ENCODE measurements at places on chromosomes 4 and X. TPM values are rescaled to one million over a fixed set of nuclear protein-coding genes. Genes with fewer than 3 reads are reported as not detected.

DNA sequence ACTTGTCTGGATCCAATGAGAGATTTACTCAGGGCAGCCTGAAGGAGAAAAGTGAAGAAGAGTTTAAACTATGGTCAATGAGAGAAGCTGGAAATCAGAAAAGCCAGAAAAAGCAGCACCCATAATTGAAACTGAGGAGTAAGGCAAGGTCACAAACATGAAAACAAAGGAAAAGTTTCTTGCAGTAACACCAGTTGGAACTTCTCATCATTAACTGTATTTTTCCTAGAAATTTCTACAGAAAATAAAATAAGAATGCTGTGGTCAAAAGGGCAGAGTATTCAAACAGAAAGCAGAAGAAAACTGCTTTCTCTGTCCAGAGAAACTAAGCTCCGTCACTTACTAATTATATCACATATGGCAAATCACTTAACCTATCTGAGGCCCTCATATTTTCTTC lies 102.2 kb downstream of the OR13H1 start:
- no peak for DNase-seq

The SOWAHD gene
- not detected for total RNA-seq

GRCh38 chr4:1408418-1408817 lies 2.2 kb upstream of the NKX1-1 start:
- no peak for DNase-seq

- no peak for DNase-seq
These were observed 82.2 kb downstream of the SLC9A7 start for GRCh38 chrX:46676399-46677356.
